ENCODE measurements at places on chromosomes 6 and 20.

GRCh38 chr6:16078064-16078463, 50.8 kb upstream of the MYLIP start:
- no peak for DNase-seq

GRCh38 chr6:97059473-97059872, 134.9 kb downstream of the KLHL32 start:
- DNase-seq = no peak

DNA sequence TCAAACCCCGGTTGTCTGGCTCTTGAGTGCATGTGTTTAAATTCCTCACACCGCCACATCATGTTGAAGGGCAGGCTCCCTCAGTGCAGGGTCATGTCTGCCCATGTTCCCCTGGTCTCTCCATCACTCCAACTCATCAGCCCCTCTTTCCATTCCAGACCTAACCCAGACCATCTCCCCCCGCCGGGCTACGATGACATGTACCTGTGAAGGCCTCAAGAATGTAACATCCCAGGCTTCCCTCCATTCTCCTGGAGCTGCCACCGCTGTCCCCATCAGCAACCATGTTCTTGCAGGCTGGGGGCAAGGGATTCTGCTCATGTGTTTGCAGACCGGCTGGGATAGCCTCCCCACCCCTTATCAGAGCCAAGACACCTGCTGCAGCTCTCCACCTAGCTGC, 19.9 kb downstream of the TMEM74B start:
- DNase-seq = no peak

DNA sequence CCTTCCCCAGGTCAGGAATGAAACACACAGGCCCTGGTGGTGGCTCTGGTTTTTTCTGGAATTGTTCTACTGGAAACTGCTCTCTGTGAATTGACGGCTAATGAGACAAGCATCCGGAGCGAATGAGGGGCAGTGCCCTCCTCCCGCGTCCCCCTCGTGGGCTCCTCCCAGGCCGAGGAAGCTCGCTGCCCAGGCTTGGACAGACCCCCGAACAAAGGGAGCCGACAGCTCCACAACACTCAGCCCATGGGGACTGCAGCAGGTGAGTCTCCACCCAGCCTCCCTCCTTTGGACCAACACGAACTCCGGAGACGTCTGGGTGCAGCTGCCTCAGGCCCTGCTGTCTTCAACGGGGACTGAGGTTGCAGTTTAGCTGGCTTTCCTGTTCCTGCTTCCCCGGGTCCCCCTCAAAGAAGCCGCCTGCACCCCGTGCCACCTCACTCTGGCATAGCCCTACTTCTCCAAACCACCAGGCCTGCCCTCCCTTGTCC, 31.3 kb upstream of the AFDN start:
- no peak for DNase-seq

- peak; percentile 68 for DNase-seq
These were observed 710 bp downstream of the BTBD9 start for GRCh38 chr6:38638941-38639497.

- no peak for DNase-seq
These were observed 8.6 kb upstream of the YTHDF1 start for GRCh38 chr20:63224412-63225081.

DNA sequence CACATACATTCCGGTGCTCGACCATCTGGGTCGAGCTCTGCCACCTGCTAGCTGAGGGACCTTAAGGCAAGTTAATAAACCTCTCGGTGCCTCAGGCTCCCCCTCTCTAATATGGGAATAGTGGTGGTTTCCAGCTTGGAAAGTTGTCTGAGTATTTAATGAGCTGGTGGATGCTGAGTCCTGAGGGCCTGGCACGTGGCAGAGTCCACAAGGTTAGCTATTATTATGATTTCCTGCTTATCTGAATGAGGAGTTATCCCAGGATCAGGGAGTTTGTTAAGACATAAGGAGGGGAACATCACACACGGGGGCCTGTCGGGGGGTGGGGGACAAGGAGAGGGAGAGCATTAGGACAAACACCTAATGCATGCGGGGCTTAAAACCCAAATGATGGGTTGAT, 80.1 kb upstream of the SLC22A23 start:
- no peak for DNase-seq

DNA sequence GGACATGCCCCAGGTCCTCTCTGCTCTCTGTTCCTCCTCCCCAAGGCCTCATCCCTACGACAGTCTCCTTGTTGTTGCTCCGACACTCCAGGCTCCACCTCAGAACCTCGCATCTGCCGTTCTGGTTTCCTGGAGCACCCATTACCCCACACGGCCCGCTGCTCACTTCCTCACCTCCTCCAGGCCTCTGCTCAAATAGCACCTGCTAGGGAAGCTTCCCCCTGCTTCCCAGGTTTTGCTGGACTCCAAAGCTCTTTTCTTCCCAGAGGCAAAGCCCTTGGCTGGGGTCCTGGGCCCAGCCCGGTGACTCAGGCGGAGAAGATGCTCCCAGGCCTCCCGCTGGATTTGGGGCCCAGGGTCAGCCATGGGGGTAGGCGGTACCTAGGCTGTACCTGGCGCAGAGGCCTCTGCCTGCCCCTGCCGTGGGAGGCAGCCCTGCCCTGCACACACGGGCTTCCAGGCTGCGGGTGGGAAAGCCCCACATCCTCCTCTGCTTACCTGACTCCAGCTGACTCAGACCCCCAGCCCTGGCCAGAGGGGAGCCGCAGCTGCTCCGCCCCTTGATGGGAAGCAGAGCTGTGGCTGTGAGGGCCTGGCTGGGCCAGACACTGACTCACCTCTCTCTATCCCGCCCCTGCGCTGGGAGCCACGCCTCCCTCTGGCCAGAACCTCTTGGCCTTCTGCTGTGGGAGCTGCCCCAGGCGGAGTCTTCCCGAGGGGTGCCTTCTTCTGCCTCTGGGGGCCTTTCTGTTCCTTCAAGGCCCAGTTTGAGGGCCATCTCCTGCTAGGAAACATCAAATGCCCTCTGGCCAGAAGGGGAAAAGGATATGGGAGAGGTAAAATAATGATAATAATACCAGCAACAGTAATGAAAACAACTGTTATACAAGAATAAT, 130.5 kb downstream of the CEBPB start:
- peak; percentile 36 for DNase-seq

GRCh38 chr6:33419580-33420490, at the start of gene SYNGAP1:
Gene SYNGAP1, plus strand, starts transcription at chr6:33420065. Its CDS starts 200 bp downstream, at chr6:33420265.
- DNase-seq = peak; percentile 52

DNA sequence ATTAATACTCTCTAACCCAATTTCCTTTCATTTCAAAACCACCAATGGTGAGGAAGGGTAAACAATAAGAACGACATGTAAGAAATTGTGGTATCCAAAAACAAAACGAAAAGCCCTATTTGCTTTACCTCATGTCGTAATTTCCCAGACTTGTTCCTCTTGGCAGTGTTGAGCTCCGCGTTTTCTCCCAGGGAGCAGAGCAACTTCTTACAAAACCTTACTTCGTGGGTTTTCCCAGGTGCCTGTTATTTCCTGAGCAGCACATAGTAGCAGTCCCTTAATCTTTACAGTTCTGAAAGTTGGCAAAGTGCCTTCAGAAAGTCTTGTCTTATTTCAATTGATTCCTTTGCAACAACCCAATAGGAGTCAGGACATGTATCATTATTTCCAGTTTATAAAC, 207.9 kb upstream of the MARCKS start:
- DNase-seq = peak; percentile 30

- no peak for DNase-seq
These were observed 71.3 kb upstream of the TOX2 start for GRCh38 chr20:43843096-43843964.

DNA sequence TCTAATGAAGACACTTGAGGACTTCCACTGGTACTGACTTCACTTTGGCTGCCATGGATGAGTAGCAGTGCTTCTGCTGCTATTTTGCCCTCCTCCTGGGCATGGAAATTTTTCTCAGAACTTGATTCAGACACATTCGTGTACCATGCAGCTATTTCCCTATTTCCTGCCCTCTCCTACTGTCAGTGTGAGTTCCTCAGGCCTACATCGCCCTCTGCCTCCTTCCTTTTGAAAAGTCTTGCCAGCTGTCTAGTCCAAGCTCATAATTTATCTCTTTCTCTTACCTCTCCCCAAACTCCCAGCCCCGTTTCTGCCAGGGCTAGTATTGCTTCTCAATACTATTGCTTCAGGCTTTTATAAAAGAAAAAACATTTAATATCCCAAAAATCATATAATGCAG, 470.2 kb downstream of the ADGRB3 start:
- no peak for DNase-seq

All from CD4-positive, alpha-beta T cell treated with Interleukin-15 for 1 hour (primary cell).